NCI-H2081 (cell line): ENCODE measurements at places on chromosomes 4 and X.
A peak's percentile ranks its signal among the peaks of the same experiment; 100 is the strongest.

- DNase-seq = no peak
Measured at GRCh38 chrX:150547375-150548115, 20.9 kb upstream of the MTM1 start.

DNA sequence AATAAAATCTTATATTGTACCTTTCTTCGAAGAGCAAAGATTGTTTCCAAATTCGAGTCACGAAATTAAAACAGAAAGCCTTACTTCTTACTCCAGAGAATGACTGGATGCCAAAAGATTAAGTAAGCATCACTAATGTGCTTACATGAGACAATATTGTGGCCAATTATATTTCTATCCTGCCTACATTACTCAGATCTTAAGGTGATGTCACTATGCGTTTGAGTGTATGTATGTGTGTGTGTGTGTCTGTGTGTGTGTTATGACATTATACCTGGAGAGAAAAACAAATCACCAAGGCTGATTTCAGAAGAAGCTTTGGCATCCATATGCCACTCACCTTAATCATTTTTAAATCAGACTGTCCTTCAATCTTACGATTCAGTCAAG is 556.3 kb downstream of the PPARGC1A start:
- DNase-seq = peak; percentile 48

DNA sequence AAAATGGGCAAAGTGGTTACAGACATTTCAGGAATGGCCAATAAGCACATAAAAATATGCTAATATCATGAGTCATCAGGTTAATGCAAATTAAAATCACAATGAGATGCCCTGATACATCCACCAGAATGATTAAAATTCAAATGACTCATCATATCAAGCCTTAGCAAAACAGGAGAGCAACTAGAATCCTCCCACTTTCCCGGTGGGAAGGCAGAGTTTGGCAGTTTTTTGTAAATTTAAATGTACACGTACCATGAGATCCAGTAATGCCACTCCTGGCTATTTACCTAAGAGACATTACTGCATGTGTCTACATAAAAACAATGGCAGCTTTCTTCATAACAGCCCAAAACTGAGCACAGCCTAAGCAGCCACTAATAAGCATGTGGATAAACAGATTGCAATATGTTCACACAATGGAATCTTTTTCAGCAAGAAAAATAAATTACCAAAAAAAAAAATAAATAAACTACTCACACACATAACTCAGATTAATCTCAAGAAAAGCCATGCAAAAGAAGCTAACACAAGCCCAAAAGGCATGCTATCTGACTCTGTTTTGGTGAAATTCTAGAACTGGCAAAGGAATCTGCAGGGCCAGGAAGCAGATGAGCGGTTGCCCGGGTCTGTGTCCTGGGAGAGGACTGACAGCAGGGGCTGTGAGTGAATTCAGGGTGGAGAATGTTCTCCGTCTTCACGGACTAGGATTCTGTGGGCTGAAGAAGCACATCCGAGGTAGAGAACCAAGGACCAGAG is 48.8 kb downstream of the AFAP1 start:
- DNase-seq = no peak

DNA sequence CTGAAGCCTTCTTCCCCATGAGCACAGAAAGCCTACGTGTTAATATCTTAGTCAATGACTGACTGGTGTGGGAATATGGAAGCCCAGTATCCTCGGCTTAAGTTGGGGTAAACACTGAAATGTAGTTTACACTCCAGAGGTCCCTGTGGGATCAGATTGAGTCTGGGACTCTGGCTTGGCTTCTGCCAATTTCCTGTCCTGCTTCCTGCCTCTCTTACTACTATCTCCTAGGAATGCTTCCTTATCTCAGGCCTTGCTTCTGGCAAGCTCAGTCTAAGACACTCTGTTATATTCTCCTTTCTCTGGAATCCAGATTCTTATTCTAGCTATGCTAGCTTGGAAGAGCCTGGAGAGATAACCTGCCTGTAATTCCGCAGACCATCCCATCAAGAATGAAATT is 174.0 kb upstream of the LDB2 start:
- DNase-seq = no peak

GRCh38 chr4:169934794-169935429 is 91.3 kb downstream of the MFAP3L start:
- DNase-seq = no peak

DNA sequence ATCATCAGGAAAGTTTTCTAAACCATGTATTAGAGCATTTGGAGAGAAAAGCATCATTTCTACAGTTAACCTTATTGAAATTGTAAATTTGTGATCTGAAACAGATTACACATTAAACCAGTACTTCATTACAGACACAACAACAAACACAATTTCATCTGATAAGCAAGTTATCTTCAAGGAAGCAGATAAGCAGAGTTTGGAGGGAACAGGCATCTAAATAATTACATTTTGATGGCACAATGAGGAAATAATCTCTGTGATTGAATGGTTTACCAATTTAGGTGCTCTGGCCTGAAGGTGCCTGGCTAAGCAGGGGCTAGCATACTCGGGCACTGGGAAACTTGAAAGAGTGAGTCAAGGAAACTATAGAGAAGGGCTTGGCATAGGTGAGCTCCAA is 619.8 kb downstream of the PACRGL start:
- DNase-seq = no peak

GRCh38 chrX:33062041-33062440 is 149.3 kb downstream of the DMD start:
- no peak for DNase-seq
